ENCODE measurements at places on chromosomes 3 and 15.
A peak's percentile ranks its signal among the peaks of the same experiment; 100 is the strongest.

DNA sequence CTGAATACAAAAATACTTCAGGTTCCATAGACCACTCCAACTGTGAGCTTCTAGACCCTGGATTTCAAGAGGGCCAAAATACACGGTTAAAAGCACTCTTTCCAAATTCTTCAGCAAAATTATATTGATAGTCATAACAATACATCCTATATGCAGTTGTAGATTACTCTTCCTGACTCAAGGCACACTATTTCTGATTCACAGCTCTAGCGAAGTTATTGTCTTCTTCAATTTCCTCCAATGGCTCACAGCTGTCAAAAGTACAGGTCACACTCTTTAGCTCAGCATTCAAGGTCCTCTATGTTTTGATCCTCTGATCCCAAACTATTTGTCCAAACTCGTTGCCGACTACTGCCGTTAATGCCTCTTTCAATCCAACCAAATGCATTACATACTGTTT lies 13.5 kb upstream of the CCDC80 start:
- DNase-seq = no peak

DNA sequence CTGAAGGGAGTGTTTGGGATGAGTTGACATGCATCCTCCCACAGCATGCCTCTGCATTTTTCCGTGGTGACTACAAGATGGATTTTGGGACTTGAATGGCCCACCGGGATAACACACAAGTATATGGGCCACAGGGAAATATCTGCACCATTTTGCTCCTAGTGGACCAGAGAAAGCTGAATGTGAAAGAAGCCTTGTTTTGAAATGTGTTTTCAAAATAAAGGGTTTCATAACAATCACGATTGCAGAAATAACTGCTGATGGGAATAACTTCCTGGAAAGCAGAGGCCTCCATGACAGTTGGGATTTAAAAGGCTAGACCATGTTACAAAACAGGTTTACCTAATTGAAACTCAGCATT lies 77.5 kb upstream of the PRR23C start:
- DNase-seq = no peak

DNA sequence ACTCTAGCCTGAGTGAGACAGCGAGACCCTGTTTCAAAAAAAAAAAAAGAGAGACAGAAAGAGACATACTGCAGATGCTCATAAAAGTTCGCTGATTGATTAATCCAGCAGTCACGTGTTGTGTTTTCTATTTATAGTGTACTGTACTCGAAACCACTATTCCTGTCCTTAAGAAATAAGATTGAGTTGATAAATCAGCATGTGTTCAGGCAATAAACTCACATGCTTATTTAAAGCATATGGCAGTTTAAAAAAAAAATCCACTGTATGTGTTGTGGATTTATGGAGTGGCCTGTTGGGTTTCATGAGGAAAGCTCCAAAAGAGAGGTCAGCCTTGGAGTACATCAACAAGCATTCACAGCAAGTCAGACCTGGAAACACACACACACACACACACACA lies 17.7 kb downstream of the RPL22L1 start:
- no peak for DNase-seq

DNA sequence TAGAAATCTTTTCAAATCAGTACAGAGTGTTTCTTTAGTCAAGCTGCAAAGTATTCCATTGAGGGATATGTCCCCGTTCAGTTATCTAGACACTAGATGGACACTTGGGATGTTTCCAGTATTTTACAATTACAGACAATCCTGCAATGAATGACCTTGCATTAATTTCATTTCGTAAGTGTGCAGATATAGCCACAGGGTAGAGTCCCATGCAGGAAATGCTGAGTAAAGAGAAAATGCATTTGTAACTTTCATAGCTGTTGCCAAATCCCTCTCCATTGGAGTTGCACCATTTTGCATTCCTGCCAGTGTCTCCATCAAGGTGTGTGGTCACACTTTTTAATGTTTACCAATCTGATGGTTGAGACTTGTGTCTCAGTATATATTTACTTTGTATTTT lies 92.5 kb downstream of the LIPC start:
- no peak for DNase-seq

GRCh38 chr15:56732135-56732885 lies 999 bp downstream of the ZNF280D start:
- peak; percentile 36 for DNase-seq
